Endothelial cell of umbilical vein (primary cell): ENCODE measurements at places on chromosomes 3 and 15. TPM values are rescaled to one million over a fixed set of nuclear protein-coding genes. Genes with fewer than 3 reads are reported as not detected.

- H3K27ac ChIP-seq, result no peak overlapping the region
- H3K4me1 ChIP-seq, result peaks cover 6% of the 10 kb centered on the region
- no peaks in the 10 kb centered on the region for H3K36me3 ChIP-seq
- peak; percentile 34 for DNase-seq
- no peaks in the 10 kb centered on the region for H3K27me3 ChIP-seq
- H3K4me3 ChIP-seq, result no peak overlapping the region
Measured at GRCh38 chr3:99286266-99286845, 352.0 kb upstream of the COL8A1 start.

- H3K4me1 ChIP-seq, result no peaks in the 10 kb centered on the region
- no peak for DNase-seq
- H3K27ac ChIP-seq, result no peak overlapping the region
- H3K27me3 ChIP-seq, result peaks cover 2% of the 10 kb centered on the region
- no peak overlapping the region for H3K4me3 ChIP-seq
Measured at GRCh38 chr15:49982584-49982983, 136.4 kb downstream of the ATP8B4 start.

- H3K36me3 ChIP-seq, result no peaks in the 10 kb centered on the region
- no peak overlapping the region for H3K27ac ChIP-seq
- no peak for DNase-seq
Measured at GRCh38 chr3:101806491-101806890, 27.5 kb downstream of the NXPE3 start.

FETUB gene
- not detected in 2 replicates for total RNA-seq
